ENCODE measurements at places on chromosomes 3 and 15.

DNA sequence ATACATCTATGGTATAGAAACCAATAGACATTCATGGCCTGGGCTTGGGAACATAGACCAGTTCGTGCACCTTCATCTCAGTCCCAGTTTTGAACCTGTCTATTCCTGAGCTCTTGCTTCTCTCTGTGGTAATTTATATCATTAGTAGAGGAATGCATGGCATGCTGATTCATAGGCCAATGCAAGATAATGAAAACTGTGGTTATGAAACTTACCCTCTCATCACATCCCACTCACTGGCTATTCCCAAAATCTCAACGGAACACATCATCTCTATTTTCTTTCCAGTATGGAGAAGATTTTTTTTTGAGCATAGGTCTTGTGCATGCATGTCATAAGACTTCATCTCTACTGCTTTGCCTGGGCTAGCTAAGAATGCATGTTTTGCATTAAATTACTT lies 18.7 kb upstream of the P2RY12 start:
- DNase-seq: no peak

GRCh38 chr3:43061101-43061895 lies 44.6 kb downstream of the POMGNT2 start:
- DNase-seq: no peak

DNA sequence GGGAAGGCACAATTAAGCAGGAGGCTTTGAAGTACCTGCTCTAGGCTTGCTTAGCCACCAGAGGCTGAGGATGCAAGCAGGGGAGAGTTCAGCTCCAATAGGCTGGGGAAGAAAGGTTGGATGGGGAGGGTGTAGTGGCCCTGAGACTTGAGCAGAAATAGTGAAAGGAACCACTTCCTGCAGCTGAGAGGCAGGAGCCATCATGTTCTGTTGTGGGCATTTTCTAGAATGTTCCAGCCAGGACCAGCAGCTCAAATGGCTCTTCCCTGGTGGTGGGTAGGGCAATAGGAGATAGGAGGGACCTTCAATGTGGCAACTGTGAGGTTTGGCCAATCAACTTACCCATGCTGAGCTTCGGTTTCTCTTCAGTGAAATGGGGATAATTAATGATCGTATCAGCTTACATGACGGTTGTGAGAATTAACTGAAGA lies 79.1 kb upstream of the CGNL1 start:
- no peak for DNase-seq

DNA sequence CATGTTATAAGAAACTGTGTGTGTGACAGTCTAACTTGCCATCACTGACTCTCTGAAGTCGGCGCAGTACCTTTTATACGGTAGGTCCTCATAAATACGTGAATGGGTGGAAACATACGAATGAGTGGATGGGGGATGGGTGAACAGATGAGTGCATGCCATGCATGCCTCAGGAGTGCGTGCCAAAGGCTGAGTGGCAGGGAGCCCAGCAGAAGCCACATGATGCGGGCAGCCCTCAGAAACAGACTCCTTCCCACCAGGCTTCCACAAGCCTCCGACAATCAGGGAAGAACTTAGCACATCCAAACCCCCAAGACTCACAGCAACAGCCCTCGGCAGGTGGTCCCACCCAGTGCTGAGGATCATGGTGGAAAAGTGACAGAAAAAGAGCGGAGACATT lies 16.7 kb downstream of the HCN4 start:
- DNase-seq: no peak

DNA sequence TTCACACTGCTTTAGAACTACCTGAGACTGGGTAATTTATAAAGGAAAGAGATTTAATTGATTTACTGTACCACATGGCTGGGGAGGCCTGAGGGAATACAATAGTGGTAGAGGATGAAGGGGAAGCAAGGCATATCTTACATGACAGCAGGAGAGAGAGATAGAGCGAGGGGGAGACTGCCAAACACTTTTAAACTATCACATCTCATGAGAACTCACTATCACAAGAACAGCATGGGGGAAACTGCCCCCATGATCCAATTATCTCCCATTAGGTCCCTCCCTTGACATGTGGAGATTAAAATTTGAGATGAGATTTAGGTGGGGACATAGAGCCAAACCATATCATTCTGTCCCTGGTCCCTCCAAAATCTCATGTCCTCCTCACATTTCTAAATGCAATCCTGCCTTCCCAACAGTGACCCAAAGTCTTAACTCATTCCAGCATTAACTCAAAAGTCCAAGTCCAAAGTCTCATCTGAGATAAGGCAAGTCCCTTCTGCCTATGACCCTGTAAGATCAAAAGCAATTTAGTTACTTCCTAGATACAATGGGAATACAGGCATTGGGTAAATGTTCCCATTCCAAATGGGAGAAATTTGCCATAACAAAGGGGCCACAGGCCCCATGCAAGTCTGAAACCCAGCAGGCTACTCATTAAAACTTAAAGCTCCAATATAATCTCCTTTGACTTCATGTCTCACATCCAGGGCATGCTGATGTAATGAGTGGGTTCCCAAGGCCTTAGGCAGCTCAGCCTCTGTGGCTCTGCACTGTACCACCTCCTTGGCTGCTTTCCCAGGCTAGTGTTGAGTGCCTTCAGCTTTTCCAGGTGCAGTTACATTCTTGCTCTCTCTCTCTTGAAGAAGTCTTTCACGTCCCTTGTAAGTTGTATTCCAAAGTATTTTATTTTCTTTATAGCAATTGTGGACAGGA lies 481.7 kb upstream of the TGFBR2 start:
- peak; percentile 5 for DNase-seq

- no peak for DNase-seq
Observed at GRCh38 chr3:8328967-8329366, 172.7 kb upstream of the LMCD1 start.

- no peak for DNase-seq
Observed at GRCh38 chr3:102230057-102230456, 204.8 kb upstream of the ZPLD1 start.

GRCh38 chr3:150165396-150166094 lies 194.8 kb upstream of the PFN2 start:
- no peak for DNase-seq

- no peak for DNase-seq
Observed at GRCh38 chr3:194485881-194486539, 792 bp downstream of the ATP13A3 start.

GRCh38 chr3:193574488-193575070 lies 18.4 kb upstream of the OPA1 start:
- DNase-seq: no peak

DNA sequence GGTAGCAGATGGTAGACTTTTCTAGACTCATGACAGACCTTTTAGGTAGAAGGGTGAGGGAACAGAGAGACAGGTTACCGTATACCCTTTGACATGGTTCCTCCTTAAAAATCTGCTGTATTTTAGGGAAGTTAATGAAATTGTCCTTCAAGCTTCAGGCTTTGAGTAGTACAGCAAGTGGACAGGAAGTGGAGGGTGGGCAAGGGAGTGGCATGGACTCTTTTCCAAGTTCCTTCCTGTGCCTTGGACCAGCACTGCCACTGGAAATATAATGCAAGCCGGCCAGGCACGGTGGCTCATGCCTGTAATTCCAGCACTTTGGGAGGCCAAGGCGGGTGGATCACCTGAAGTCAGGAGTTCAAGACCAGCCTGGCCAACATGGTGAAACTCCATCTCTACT lies 156.1 kb upstream of the LRRFIP2 start:
- no peak for DNase-seq

DNA sequence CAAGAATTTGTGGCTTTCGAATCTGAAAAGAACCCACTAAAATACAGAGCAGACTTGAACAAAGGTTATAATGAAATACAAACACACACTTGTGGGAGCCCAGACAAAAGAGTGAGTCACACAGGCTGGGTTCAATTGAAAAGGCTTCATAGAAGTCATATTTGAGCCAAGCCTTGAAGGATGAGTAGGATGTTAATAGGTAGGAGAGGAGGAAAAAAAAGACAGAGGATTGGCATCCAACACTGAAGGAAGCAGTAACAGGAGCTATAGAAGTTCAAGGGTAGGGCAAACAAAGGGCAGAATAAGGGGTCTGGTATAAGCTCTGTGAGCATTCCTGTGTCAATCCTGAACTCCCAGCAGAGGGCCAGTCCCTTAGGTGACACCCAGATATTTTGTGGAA lies 325.4 kb downstream of the FOXP1 start:
- DNase-seq: no peak

GRCh38 chr3:167084545-167084944 lies 295.6 kb downstream of the ZBBX start:
- DNase-seq: no peak

DNA sequence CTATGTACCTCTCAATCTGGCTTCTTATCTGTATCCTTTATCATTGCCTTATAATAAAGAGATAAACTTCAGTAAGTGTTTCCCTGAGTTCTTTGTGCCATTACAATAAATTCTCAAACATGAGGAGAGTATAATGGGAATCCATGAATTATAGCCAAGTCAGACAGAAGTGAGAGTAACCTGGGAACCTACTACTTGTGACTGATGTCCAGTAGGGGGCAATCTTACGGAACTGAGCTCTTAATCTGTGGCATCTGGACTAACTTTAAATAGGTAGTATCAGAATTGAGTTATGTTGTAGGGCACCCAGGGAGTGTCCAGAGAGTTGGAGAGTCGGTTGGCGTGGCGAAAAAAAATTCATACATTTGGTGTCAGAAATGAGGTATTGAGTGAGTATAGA lies 542.6 kb downstream of the ZBBX start:
- DNase-seq: peak; percentile 25

DNA sequence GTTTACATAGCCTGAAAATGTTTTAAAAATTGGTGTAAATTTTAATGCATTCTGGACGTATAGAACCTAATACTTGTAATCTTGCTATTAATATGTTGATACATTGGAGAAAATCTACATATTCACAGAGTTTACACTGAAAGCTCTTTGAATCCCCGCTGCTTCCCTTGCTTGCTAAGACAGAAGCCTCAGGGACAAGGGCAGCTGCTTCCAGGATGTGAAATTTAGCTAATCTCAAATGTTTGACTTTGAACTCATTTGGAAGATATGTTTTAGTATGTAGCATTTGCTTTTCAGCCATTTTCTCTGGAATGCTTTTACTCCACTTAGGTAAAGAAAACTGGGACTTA lies 172.0 kb downstream of the RBMS3 start:
- no peak for DNase-seq

DNA sequence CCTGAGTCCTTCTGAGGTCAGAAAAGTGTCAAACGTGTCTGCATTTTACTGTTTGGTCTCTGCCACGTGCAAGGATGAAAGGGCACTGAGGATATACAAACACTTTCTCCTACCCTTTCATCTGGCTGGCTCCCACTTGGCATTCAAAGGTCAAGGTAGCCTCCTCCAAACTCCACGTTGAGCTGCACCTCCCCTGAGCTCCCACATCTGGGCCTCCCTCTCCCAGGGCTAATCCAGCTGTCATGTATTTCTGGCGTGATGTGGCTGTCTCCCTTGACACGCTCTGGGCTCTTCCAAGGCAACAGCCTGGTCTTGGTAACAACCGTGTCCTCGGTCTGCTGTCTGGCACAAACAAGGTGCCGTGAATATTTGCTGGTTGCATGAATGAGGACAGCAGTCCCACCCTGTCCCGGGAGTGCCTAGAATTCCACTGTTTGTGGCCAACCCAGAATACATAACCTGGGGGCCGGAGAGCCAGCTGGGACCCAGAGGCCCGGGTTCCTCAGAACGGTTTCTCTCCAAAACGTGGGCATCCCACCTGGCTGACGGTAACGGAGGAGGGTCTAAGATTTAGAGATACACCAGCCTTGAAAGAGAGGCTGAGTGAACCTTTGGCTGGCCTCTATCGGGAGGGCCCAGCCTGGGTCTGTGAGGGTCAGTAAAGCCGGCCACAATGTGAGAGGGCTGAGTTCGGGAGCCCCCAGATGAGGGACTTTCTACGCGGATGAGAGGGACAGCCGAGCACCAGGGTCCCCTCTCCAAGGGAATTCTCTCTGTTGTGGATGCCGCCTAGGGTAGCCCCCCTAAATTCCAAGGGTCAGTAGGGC lies 767 bp downstream of the GLT8D1 start:
- no peak for DNase-seq

- DNase-seq: no peak
Observed at GRCh38 chr3:14492948-14493881, 46.9 kb downstream of the GRIP2 start.

DNA sequence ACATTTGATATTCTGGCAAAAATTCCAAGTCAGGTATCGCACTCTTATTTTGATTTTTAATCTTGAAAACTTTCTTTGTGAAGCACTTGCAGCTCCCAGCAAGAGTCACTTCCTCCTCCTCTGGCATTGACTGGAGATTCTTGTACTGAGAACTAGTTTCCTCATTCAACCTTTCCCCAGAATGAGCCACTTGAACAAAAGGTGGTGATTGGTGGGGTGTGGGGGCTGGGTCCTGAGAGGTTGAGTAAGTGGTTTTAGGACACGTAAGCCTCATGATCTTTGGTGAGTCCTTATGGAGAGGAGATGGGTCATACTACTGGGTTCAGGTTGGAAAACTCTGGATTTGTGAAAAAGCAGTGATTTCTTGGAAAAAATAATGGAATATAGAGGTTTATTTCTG lies 32.3 kb upstream of the ONECUT1 start:
- DNase-seq: no peak

DNA sequence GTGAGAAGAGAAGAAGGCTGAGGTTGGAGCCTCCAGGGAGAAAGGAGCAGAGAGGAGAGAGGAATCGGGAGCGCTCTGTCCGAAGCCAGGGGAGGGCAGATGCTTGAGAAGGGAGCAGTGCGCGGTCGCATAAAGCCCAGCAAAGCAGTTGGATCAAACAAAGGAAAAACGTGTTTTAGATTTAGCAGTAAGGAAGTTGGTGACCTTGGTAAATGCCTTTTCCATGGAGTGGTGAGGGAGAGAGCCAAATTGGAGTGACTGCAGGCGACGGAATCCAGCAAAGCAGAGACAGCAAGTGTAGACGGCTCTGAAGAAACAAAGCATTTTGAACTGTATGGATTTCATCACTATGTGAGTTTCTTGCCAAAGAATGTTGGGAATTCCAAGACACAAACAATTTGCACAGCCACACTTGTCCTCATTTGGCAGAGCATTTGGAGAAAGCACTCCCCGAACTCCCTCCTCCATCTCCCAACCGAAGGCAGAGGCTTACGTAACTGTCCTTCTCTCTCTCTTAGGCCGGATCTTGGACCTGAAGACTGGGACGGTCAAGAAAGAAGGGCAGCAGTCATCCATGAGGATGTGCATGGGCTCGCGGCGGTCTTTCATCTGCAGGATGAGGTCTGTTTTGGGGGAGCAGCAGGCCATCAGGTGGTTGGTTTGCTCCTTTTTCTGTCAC lies 103.6 kb downstream of the ARNT2 start:
- no peak for DNase-seq

DNA sequence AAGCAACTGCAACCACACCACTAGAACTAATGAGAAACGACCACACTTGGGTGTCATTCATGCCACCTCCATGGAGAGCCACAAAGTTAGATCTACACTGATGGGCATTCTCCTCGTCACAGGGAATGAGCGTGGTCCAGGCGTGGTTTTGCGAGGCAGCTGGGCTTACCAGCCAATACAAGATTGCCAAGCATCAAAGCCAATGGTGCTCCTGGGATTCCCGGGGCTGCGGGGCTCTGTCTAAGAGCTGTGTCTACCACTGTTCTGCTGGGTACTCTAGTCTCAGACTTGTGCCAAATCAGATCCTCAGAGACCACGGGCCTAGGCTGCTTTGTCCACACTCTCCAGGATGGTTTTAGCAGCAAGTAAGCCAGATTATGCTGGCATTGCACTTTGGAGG lies 43.8 kb downstream of the RAB6B start:
- no peak for DNase-seq

- no peak for DNase-seq
Observed at GRCh38 chr3:119104031-119104430, 41.9 kb upstream of the TEX55 start.

Measured in iPS DF 6.9 (cell line).